C1 segment of cervical spinal cord (tissue), 14 donors: ENCODE measurements at places on chromosomes 13 and 19.

- DNase-seq, result peak; percentile 54
Measured at GRCh38 chr13:111210544-111211469, 95.7 kb downstream of the ARHGEF7 start.

DNA sequence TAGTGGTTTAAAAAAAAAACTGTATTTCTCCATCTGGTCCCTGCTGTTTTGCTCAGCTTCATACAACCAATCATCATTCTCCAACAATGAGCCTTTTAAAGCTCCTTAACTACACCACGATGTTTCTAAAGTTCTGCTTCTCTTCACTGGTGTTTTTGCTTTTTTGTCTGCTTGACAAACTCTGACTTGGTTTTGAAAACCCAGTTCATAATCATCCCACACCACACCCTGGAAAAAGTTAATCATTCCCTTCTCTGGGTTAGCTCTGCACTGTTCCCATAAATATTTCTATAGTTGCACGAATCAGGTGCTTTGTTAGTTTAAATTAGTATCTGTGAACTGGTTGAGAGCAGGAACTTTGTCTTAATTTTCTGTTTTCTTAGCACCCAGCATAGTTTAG is 217.1 kb downstream of the ENOX1 start:
- DNase-seq, result no peak

- DNase-seq, result no peak
Measured at GRCh38 chr19:38660724-38661123, 13.3 kb downstream of the ACTN4 start.

- DNase-seq, result no peak
Measured at GRCh38 chr13:31234729-31235128, 35.0 kb downstream of the B3GLCT start.

DNA sequence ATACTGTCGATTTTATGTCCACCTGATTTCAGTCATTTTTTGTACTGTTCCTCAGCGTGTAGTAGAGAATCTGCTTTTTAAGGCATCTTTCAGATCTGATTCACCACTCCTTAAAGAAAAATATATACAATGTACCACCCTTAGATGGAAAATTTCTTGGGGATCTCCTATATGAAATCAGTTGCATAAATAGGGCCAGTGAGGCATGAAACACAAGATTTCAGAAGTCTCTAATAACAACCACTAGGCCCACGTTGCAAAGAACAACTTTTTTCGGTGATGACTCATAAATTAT is 1.4 kb downstream of the USP12 start:
- DNase-seq, result no peak
